SHP77 treated with DMSO at 0.1 percent for 48 hours (cell line): ENCODE measurements at places on chromosomes 5 and 9.

DNA sequence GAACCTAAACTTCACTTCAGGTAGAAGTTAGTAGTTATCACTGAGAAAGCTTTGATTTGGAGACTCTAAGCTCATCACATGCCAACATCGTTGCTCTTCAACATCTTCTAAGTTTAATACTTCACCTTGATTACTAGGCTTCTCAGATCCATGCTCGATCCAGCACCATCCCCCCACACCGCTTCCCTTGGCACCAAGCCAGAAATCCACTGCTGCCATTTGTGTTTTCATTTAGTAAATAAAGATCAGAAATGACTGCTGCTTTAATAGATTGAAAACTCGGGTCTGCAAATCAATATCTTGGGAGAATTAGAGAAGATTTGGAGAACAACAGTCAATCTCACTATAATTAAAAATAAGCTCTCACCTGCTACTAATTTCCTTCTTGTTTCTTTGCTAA is 214.7 kb upstream of the NR4A3 start:
- DNase-seq: no peak

- no peak for DNase-seq
Measured at GRCh38 chr5:31781772-31782171, 142.8 kb downstream of the PDZD2 start.

DNA sequence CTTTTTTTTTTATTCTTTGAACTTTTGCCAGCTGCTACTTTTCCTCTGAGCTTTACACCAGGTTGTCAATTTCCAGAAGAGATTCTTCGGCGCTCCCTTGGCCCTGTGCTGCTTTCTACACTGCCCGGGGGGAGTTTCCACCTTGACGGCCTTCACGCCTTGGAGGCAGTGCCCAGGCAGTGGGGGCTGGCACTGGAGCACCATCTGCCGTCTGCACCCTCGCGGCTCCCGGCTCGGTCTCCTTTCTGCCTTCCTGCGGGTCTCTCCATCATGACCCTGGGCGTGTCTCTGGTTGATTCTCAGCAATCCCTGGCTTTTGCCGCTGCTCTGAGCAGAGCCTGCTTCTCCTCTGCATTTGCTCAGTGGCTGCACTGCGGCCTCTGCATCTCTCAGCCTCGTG is 2.9 kb downstream of the SLC6A18 start:
- peak; percentile 63 for DNase-seq

DNA sequence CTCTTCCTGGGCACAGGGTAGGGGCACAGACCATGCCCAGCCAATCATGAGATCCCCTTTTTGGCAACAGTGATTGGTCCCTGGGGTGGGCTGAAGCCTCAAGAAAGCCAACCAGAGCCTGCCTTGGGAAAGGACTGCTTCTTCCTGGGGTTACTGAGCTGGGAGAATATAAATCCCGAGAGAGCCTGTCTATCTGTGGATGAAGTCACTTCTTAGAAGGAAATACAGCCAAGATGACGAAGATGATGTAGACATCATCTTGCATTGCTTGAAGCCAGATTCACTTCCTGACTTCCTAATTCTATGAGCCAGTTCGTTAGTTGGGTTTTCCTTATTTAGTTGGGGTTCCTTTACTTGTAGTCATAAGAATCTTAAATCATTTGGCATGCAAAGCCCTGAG is 50.1 kb upstream of the PWWP2A start:
- DNase-seq: no peak

DNA sequence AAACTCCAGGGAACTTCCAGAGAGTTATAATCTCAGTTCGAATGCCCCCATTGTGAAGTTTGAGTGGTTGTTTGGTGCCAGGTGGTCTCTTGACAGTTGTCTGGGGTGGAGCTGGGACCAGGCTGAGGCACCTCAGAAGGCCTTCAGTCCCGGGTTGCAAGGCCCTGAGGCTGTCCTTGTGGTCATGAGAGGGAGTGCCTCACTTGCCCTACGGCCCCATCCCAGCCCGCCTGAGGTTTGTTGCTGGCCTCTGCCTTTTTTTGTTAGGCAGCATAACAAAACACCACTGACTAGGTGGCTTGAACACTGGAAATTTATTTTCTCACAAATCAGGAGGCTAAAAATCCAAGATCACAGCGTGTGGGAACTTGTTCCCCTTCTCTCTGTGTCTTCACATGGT is 73.0 kb upstream of the PAPPA start:
- no peak for DNase-seq

GRCh38 chr5:6488021-6488420 is 39.4 kb downstream of the UBE2QL1 start:
- no peak for DNase-seq

DNA sequence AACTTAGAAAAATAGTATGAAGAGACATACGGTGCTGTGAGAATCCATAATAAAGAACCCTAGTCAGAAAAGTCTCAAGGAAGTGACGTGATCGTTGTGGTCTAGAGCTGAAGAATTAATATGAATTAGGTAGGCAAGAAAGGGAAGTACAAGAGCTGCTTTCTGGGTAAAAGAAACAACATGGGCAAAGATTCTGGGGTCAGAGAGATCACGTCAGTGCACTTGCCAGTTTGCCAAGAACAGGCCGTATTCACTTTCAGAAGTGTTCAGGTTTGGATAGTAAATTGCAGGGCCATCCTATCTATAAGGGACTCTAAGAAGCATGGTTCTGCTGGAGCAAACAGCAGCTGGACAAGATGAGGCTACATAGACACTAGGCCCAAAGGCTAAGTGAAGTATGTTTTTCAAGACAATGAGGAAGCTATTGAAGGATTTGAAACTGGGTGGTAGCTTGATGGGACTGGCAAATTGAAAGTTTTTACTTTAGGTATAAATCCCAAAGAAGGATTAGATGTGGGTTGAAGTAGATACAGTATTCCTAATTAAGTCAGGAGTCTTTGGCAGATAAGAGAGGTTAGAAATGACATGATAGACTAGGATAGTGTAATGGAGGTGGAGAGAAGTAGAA is 4.8 kb upstream of the CHD1 start:
- DNase-seq: no peak

- DNase-seq: no peak
Measured at GRCh38 chr5:103375350-103375749, 116.8 kb downstream of the MACIR start.

- no peak for DNase-seq
Measured at GRCh38 chr9:19269582-19269981, 39.1 kb downstream of the DENND4C start.

DNA sequence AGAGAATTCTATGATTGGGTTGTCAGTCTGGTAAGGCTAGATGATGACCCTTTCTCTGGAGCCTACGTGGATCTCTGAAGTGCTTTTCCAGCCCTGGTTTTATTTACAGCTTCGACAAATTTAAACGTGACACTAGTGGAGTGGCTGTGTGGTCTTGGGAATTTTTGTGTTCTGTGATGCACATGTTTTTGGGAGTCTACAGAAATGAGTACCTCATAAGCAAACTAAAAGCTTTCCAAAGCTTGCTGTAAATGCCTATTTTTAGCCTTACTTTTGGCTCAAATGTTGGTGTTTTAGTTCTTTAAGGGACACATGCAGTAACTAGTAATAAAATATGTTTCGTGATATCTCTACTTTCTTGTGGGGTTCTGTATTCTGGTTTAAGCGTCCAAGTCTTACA is 3.3 kb downstream of the LARP1 start:
- DNase-seq: no peak

GRCh38 chr9:130126721-130127433 is 45.3 kb upstream of the NCS1 start:
- DNase-seq: no peak

GRCh38 chr5:32426440-32427151 is 17.9 kb downstream of the ZFR start:
- DNase-seq: no peak

DNA sequence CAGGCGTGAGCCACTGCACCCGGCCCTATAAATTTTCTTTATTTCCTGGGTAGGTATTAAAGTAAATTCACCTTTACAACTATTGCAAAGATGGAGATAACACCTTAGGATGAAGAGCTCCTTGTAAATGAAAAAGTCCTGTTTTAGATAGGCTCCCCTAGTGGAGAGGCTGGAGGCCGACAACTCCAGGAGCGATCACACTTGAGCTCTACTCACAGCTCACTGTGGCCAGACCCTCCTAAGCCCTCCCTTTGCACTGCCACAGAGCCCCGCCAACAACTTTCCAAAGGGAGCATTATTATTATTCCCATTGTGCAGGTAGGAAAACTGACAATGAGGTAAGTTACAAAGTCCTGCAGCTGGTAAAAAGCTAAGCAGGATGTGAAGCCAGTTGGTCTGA is 139.1 kb upstream of the ERCC6L2 start:
- no peak for DNase-seq

GRCh38 chr5:35228310-35228709 is 2.0 kb downstream of the PRLR start:
- no peak for DNase-seq

GRCh38 chr5:23372177-23372576 is 135.2 kb upstream of the PRDM9 start:
- DNase-seq: no peak

DNA sequence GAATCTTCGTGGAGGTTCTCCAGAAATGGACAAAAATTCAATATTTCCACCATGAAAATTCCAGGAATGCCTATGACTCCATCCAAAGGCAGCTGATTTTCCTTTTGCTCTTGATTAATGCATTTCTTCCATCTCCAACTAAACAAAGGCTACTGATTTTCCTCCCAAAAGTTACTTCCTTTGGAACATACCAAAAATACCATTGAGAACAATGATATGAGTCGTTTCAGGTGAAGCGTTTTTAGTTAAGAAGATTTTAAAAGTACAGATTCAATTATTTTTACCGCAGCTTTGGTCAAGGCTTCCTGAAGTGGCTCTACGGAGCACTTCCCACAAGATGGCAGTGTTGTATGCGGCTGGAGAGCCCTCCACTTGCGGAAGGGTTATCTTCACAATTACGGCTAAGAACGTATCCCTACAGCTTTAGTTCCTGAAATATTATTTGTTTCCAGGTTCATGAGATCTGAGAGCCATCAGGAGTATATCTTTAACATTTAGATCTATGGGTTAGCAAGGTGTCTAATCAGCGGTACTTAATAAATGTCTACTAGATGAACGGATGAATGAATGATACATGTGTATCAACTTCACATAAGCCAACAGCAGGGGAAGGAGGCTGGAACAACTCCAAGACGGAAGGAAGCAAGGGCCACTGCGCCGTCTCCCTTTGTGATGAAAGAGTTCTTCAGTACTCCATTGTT is 35.9 kb upstream of the ARSB start:
- peak; percentile 39 for DNase-seq

- no peak for DNase-seq
Measured at GRCh38 chr9:76490249-76490990, 31.4 kb downstream of the GCNT1 start.

GRCh38 chr9:110255463-110256379 is 586 bp downstream of the TXN start:
- DNase-seq: no peak

GRCh38 chr5:158552241-158552640 is 547.5 kb downstream of the EBF1 start:
- no peak for DNase-seq

GRCh38 chr5:180865981-180866695 is 5.1 kb upstream of the ZFP62 start:
- no peak for DNase-seq

DNA sequence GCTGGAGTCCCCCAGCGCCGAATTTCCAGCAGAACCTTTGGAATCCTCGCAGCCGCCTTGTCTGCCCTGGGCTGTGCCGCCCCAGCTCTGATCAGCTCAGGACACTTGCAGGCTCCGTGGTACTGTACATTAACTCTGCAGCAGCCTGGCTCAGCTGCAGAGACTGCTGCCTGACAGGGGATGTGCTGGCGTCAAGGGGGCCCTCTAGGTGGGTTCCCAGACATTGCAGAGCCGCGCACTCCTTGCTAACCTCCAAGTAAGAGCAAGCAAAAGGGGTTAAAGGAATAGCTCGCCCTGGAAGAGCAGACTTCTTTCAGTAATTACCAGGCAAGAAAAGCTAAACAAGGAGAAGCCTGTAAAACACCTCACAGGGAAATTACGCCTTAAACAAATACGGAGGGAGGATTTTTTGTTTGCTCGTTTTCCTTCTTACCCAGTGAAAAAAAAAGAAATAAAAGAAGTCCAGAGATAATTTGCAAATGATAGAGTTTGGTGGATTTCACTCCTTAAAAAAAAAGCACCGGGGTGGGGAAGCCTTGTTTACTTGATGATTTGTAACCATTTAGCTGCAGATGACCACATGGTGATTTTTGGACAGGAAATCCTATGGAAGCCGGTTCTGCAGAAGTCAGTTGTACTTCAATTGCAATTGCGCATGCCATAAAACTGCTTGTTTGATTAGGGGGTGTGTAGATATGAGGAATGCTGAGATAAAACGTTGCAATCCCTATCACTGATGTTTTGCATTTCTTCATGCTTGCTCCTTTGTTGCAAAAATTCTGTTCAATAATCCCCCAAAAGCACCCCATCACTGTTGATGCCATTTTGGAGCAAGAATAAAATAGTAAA is 305.8 kb downstream of the PDE4D start:
- DNase-seq: peak; percentile 41

GRCh38 chr9:130287736-130288135 is 22.2 kb downstream of the HMCN2 start:
- DNase-seq: peak; percentile 56

DNA sequence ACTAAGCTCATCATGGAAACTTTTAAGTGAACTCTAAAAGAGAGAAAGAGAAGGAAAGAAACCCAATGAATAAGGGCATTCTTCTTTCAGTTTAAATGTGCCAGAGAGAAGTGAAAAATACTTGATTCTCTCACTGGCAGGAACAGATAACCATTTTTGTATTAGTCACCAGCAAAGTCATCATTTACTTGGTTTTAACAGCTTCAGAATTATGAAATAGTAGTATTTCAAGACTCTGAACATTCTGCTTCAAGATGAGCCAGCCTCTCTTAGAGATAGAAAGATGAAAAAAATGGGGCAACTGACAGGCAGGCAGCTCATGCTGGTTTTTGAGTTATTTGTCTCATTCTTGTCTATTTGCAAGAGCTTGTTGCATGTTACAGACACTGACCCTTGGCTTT is 103.5 kb downstream of the GCNT1 start:
- DNase-seq: no peak

GRCh38 chr5:8322484-8322883 is 453.5 kb downstream of the MTRR start:
- no peak for DNase-seq

DNA sequence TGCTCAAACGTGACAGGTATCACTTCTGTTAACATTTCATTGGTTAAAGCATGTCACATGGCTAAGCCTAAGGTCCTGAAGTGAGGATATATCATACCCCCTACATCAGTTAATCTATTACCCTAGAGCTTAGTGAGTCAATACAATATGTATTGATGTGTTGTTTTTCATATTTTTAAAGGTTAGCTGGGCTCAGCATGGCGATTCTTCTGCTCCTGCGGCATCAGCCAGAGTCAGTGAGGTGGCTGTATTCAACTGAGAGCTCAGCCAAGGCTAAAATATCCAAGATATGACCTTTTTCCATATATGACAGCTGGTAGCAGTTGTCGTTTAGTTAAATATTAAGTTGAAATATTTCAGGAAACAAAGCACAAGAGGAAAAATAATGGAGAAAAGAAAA is 38.5 kb upstream of the MPDZ start:
- no peak for DNase-seq

GRCh38 chr5:1930501-1930879 is 47.8 kb upstream of the IRX4 start:
- DNase-seq: no peak

- DNase-seq: no peak
Measured at GRCh38 chr9:13823026-13823425, 490.9 kb downstream of the NFIB start.
